Esophagus squamous epithelium (tissue), 5 donors: ENCODE measurements at places on chromosomes 3 and 15. TPM values are rescaled to one million over a fixed set of nuclear protein-coding genes. Genes with fewer than 3 reads are reported as not detected.

The MASP1 gene
- total RNA-seq, result 1.1 TPM

The NR1I2 gene
- total RNA-seq, result not detected

The CCDC33 gene
- total RNA-seq, result not detected

GRCh38 chr3:38022301-38022700, 7.1 kb downstream of the PLCD1 start:
- no peak for DNase-seq

DNA sequence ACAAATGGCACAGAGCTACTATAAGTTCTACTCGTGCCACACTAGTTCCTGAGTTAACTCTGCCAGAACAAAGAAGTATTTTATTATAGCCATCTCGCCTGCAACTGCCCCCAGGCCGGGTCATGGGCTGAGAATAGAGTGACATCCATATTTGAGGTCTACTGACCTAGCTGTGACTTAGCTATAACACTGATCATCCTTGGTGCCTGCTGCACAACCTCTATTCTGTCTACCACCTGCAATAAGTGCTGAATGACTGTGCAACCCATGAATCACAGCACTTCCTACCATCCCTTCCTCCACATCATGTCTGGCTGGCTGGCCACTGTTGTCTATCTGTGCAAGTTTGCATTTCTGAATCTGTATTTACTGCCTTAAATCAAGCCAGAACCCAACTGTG, 506.5 kb upstream of the TBL1XR1 start:
- no peak for DNase-seq

DNA sequence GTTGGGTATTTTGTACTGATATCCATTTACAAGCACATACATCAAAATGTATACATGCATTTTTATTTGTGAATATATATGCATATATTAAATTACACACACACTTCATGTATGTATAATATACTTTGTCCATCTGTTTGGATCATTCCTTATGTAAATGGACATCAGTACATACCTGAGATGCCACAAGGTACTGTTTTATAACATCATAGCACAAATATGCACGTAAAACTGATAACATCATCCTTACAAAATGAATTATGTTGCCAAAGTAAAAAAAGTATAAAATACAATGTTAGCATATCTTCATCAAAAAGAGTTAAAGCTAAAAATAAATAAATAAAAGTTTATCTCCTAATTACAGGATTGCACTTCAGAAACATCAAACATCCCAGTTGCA, 634.8 kb upstream of the UBE2E2 start:
- no peak for DNase-seq

- DNase-seq, result no peak
Observed at GRCh38 chr3:149555927-149556326, 81.4 kb downstream of the TM4SF4 start.
